Stimulated activated CD4-positive, alpha-beta T cell treated with anti-CD3 and anti-CD28 coated beads, Interleukin-1b, Interleukin-23, amount 100 ng/mL, for 4 hours (primary cell): ENCODE measurements at places on chromosomes 7 and 10.

DNA sequence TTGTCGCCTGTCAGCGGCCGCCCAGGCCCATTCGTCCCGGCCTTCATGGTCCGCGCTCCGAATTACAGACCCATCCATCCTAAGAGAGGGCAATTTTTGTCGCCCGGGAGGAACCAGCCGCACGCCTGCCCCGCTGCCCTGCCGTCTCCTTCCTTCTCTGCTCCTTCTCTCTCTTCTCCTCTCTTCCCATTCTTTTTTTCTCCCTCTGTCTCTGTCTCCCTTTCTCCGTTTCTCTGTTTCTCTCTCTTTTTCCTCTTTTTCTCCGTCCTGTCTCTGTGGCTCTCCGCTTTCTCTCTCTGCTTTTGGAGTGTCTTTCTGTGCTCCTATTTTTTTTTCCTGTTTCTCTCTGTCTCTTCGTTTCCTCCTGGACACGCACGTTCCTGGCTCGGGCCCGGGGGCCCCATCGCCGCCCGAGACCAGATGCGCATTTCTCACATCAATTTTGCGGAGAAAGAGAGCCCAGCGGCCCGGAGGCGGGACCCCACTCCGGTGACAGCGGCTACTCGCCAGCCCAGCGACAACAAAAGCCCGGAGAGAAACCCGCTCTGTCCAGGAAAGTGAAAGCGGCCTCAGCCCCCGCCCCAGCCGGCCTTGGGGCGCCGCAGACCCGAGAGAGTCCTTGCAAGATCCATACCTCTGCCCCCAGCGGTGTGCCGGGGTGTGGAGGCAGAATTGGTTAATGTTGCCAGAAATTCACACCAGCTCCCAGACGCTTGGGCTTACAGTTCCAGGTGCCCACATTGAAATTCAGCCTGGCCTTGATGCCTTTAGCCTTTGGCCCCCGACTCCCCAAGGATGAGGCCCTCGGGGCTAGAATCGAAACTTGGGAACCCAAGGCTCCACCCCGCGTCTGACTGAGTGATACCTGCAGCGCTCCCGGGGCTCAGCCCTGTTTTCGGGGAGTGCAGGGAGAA is 4.1 kb downstream of the LBX1 start:
- DNase-seq: no peak

DNA sequence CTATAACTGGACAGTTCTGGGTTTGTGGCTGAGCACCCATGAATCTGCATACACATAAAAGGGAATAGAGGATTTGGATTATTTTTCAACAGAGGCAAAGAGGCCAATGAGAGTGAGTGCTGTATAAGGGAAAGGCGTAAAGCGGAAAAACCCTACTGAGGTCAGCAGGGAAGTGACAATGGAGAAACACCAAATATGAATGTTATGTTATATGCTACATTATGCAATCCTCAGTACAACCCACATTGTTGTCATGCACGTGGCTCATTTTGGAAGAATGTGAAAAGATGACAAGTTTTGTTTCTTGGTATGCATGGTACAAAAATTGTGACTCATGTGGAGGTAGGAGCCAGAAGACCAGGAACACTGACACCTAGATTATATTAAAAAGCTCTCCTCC is 113.6 kb upstream of the AMPH start:
- DNase-seq: no peak

DNA sequence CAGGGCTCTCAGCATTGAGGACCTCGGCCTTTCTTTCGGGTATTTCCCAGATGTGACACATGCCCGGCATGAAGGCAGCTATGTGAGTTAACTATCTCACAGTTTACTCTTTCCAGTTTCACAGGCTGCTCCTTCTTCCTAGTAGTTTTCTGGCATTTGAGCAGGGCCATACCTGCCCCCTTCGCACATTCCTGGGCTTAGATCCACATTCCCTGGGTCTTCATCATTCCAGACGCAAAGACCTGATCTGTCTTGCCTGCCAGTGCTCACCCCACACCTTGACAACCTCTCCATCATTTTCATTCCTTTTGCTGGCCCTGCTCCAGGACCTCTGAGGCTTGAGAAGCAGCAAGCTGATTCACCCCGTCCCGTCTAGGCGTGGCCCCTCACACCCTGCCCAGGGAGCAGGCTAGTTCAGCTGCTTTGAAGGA is 227.5 kb downstream of the WDR11 start:
- DNase-seq: no peak

DNA sequence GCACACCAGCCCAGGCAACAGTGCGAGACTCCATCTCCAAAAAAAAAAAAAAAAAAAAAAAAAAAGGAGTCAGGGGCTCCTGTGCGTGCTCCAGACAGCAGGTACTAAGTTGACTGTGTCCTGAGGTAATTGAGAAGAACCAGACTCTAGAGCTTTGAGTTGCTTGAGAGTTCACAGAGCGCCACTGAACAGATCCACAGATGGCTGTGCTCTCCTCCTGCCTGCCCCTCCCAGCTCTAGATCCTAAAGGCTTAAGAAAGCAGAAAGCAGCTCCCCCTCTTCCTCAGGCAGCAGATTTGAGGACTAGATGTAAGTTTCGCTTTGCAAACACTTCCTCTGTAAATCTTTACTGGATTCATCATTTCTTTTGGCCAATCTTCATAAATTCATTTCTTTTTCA is 38.7 kb downstream of the SHH start:
- DNase-seq: no peak

GRCh38 chr10:15842556-15843169 is 17.6 kb downstream of the MINDY3 start:
- DNase-seq: no peak

- no peak for DNase-seq
These were observed 32.9 kb upstream of the KMT2E start for GRCh38 chr7:104980841-104981671.

- DNase-seq: no peak
These were observed 136.7 kb downstream of the HECW1 start for GRCh38 chr7:43248961-43249822.

- peak; percentile 65 for DNase-seq
These were observed 17.6 kb downstream of the DNAJB12 start for GRCh38 chr10:72337039-72337629.

DNA sequence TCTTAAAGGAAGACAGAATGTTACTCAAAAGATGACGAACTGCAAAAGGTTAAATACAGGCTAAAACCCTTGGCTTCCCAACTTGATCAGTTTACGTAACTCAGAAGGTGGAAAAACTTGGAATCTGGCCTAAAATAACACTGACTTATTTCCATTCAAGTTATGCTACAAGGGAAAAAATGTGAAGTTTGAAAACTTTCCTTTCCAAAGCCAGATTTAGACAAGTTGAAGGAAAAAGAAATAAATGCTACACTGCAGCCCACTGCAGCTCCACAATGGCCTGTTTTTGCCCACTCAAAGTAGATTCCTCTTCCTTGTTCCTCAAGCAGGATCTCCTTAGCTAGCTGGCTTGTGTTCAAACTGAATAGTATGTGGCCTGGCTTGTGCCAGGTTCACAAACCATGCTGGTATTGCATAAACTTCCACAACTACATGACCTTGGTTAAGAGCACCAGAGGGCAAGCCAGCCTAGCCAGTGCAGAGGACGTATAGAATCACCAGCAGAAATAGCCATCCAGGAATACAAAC is 166.2 kb downstream of the CPEB3 start:
- DNase-seq: no peak

DNA sequence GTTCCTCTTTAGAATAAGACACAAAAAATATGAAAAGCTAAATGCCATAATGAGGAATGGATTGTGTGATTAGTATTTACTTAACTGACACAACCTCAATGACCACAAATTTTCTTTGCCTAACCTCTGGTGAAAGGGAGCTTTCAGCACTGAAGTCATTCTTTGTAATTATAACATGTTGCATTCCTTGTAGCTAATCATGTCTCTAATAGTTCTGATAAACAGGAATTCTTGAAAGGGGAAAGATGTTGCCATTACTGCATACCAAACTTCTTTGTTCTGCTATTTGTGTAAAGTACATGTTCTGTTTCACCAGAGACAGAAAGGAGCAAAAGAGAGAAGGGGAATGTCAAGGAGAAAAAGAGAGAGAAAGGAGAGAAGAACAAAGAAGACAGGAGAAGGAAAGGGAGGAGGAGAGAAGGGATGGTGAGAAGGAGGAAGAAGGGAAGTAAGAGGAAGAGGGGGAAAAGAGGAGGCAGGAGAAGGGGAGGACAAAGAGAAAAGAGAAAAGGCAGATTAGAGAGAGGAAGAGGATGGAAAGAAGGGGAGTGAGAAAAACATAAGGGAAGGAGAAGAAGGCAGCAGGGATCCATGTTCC is 120.9 kb downstream of the SEMA3D start:
- DNase-seq: no peak

- DNase-seq: no peak
These were observed 119.6 kb downstream of the KLF6 start for GRCh38 chr10:3665316-3665908.

DNA sequence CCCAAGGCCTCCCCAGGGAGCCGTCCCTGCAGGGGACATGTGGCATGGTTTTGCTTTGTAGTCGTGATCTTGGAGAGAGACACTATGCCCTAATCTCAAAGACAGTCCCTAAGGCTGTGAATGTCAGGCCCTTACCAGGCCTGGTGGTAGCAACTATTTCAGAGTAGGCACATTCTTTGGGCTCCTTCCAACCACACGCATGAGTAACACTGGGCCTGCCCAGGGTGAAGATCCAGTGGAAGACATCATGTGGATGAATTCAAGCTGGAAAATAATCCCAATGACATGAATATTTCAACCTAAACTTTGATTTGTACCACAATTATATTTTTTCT is 39.5 kb upstream of the INSIG1 start:
- DNase-seq: no peak

- no peak for DNase-seq
These were observed 40.1 kb upstream of the SLC29A3 start for GRCh38 chr10:71278691-71279588.

DNA sequence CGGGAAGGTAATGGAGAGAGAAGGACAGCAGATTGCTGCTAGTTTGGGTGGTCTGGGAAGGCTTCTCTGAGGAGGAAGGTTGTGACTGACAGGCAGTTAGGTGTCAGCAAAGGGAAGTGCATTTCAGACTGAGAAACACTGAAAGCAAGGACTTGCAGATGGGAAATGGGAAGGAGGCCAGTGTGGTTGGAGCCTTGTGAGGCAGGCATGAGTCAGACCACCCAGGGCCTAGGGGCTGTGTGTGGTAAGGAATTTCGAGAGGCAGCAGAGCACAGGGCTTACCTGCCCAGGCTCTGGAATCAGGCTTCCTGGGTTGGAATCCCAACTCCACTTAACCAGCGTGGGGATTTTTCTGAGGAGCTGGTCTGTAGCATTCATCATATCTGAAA is 53.5 kb downstream of the NRF1 start:
- no peak for DNase-seq

- no peak for DNase-seq
These were observed 50.0 kb upstream of the KMT2E start for GRCh38 chr7:104963991-104964385.

DNA sequence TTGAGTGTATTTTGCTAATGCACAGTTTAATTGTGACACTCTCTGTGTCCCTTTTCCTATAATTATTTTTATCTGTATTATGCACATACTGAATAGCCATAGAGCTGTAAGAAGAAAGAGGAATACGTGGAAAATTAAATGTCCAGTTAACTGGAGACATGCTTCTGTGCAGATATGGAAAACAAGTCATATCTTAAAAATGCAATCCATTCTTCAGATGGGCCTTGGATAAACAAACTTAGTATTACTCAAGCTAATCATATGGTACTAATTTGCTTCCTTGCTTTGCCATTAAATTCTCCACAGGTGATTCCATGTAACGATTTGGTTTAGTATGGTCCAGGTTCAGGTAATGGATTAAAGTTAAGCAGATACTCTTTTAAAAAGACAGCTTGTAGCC is 201.2 kb upstream of the CELF2 start:
- DNase-seq: no peak

- DNase-seq: no peak
These were observed 34.9 kb downstream of the FAM204A start for GRCh38 chr10:118307220-118307619.

- DNase-seq: no peak
These were observed 49.5 kb downstream of the NEURL1 start for GRCh38 chr10:103542764-103543616.

DNA sequence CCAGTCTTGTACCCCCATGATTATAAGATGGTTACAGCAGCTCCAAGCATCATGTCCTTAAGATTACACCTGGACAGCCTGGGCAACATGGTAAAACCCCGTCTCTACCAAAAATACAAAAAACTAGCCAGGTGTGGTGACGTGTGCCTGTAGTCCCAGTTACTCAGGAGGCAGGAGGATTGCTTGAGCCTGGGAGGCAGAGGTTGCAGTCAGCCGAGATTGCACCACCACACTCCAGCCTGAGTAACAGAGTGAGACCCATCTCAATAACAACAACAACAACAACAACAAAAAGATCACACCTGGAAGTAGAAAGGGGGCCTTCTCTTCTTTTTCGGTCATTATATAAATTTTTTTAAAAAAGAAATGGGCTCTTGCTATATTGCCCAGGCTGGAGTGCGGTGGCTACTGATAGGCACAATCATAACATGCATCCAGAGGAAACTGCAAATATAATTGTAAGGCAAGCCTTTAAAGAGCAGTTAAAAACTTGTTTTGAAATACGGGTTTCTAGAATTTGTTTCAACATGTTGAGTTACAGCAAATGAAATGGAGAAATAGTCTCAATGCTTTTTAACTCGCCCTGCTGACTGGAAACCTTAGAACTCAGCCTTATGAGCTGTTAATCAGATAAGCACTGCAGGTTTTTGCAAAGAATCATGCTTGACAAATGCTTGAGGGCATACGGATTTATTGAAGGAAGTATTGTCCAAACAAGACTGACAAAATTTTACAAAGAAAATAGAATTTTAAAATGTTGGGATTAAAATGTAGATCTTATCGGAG is 4.7 kb upstream of the ENTPD7 start:
- DNase-seq: no peak

DNA sequence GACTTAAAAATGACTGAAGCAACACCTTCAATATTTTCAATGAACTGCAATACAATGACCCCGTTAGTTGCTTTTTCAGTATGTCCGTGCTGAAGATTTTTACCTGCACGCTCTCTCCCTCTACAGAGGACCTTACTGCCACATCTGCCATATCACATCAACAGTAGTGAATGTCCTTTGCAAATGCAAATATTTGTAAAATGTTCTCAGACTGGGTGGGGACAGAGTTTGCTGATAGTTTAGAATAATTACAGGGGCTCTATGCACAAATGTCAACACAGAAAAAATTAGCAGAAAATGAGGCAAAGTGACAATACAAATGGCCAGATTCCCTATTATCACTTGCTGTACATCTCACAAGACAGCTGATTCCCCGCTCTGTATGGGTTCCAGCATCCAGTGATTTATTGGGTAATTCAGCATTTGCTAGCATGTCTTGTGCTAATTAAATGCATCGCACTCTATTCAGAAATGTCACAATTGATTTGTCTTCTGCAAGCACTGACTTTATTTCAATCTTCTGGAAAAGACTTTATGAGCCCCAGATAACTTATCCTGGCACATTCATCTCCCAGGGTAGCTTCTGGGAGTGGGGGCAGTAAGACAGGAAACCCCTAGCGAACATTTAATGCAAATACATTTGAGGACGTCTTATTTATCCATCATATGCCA is 69.1 kb upstream of the PTER start:
- no peak for DNase-seq
